ENCODE measurements at places on chromosomes 11 and 22.

DNA sequence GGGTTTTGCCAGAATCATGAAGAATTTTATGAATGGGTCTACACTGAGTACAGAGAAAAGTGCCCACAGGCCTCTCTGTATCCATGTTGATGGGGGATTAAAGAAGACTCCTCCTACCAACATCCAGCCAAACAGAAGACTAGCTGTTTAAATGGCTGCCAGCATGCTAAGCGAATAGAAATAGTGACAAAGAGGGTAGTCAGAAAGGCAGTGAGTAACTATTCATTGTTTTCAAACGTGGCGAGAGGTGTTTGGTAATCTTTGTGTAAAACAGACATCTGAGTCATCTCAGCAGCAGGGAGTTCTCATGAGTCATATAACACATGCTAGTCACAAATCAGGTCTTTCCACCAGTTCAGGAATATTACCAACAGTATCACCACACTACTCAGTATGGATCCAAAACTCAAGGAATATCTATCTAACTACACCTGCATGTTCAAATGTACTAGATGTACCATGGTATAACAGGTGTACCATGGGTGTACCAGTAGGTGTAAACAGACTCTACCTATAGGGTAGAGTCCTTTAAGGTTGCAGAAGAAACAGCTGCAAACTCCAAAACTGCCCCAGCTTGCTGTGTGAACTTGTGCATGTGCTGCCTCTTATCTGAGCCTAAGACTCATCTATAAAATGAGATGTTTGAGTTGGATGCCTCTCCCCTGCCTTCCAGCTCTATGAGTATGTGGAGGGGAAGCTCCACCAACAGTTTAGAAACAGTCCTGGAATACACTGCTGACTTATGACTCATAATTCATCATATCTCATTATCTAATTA is 82.0 kb downstream of the SLC1A2 start:
- DNase-seq = no peak

- peak; percentile 64 for DNase-seq
Measured at GRCh38 chr22:50498322-50498890, 9.1 kb downstream of the LMF2 start.

GRCh38 chr11:10900681-10901415 is 43.0 kb upstream of the ZBED5 start:
- no peak for DNase-seq

- peak; percentile 17 for DNase-seq
Measured at GRCh38 chr11:45322111-45322705, 36.1 kb upstream of the SYT13 start.

DNA sequence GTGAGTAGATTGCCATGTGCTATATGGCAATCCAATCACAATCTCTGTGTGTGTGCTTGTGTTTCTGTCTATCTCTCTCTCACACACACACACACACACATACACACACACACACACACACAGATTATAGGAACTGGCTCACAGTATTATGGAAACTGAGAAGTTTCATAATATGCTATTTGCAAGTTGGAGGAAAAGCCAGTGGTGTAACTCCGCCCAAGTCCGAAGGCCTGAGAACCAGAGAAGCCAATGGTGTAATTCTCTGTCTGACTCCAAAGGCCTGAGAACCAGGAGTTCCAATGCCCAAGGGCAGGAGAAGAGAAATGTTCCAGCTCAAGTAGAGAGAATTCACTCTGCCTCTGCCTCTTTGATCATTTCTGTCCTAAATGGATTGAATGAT is 37.2 kb downstream of the GLYATL2 start:
- DNase-seq = no peak

GRCh38 chr11:117538263-117539135 is 210.8 kb downstream of the CEP164 start:
- no peak for DNase-seq

DNA sequence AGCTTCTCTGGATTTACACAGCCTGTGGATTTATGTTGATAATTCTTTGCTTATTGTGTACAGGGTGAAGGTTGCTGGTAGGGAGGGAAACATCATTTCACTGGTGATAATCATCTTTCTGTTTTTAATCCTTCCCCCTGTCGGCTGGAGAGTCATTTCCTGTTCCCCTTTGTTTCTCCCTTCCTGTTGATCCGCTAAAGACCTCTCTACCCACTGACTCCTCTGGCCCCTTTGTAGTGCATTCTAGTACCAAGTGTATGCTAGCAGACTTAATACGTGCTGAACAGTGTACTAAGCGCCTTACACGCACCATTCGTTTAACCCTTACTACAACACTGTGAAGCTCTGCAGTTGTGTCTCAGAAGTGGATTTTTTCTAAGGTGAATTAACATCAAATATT is 19.0 kb upstream of the OR9Q1 start:
- no peak for DNase-seq

GRCh38 chr22:26450453-26451185 is 21.6 kb downstream of the ASPHD2 start:
- DNase-seq = no peak

GRCh38 chr11:22670830-22671229 is 4.4 kb downstream of the GAS2 start:
- no peak for DNase-seq

DNA sequence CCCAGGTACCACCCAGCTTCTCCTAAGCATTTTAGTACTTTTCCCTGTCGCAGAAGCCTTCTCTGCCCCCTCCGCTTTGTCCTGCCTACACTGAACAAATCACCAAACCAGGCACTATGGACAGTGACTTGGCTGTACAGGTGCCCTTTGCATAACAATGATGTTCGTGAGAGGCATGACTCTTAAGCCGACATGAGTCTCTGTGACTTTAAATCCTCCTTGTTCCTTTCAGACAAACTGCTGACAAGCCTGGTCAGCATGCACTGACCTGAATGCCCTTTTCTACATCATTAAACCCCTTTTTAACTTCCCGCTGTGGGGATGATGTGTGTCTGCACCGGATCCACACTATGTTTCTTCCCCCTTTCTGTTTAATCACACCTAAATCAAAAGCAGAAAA is 16.6 kb downstream of the CAVIN3 start:
- DNase-seq = no peak

DNA sequence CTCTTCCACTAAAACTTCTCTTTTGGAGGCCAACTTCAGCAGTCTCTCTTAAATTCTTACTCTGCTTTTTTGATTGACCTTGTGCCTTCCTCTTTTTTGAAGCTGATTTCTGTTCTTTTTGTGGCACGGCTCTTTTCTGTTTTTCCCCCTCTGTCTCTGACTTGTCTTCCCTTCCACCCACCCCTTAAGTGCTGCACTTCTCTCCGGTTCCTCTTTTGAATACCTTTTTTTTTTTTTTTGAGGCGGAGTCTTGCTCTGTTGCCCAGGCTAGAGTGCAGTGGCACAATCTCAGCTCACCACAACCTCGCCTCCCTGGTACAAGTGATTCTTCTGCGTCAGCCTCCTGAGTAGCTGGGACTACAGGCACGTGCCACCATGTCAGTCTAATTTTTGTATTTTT is 211.9 kb downstream of the BLID start:
- no peak for DNase-seq

GRCh38 chr22:29083933-29084591 is 11.2 kb downstream of the KREMEN1 start:
- DNase-seq = no peak

GRCh38 chr22:31080164-31080847 is 812 bp upstream of the SMTN start:
- no peak for DNase-seq

DNA sequence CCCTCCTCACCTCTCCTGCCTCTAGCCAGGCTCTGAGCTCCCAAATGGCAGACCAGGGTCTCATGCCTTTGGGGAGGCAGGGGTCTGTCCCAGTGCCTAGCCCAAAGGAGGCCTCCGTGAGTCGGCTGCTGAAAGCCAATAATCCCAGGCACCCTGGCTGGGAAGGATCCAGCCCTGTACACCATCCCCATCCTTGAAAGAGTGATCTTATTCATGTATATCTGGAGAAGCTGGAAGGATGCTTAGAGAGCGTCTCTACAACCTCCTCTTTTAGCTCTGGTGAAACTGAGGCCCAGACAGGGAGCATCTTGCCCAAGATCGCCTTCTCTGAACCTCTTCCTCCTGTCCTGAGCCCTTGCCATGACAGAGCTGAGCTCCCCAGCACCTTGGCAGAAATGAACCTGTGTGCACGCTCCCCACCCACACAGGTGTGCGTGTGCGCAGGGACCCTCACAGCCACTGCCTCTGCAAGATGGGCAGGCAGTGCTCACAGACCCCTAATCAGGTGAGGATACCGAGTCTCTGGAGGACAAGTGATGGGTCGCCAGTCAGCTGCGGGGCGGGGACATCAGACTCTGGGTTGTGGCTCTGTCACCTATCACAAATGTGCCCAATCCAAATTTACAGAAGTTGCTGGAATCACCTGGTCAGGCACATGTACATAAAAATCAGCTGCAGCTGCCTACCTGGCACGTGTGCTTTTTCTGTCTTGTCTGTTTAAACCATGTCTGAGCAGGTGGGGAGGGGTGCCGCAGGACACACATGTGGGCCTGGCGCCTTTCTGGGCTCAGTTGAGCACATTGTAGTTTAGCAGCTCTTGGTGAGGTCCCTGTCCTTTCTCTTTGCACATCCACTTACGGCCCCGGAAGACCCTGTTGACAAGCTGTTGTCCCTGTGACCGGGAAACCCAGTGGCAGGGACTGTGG is 49.3 kb upstream of the WNT7B start:
- DNase-seq = no peak

DNA sequence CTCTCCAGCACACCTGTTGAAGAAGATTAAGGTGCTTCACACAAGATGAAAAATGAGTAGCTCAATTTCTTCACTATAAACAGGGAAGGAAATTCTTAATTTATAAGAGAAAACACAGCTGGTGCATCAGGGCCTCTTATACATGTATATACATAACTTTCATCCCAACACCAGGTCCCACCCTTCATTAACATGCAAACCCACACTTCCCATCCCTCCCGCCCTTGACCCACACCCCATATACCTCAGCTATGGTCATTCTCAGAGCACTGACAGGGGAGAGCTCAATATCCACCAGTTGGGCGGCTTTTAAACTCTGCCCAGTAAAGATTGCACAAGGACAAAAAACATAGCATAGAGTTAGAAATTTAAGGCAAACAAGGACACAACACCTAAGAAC is 85.8 kb downstream of the ATG16L2 start:
- DNase-seq = no peak

- no peak for DNase-seq
Measured at GRCh38 chr11:119391275-119391674, 9.8 kb upstream of the USP2 start.

GRCh38 chr11:35275786-35276170 is 136.8 kb downstream of the CD44 start:
- DNase-seq = no peak

DNA sequence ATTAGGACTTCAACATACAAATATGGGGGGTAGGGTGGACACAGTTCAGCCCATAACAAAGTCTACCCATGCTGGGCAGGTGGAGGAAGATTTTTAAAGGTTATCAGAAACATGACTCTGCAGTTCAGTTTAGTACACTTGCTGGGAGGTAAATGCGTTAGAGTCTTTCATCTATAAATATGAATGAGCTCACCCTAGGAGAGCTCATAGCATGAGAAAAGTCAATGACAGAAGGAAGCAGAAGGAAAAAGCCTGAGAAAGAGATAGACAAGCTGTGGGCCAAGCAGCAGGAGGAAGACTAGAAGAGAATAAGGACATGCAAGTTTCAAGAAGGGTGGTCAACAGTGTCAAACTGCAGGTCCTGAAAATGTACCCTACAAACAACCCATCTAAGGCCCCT is 27.0 kb upstream of the FSHB start:
- no peak for DNase-seq

GRCh38 chr11:8756201-8756600 is 73.6 kb downstream of the RPL27A start:
- no peak for DNase-seq

DNA sequence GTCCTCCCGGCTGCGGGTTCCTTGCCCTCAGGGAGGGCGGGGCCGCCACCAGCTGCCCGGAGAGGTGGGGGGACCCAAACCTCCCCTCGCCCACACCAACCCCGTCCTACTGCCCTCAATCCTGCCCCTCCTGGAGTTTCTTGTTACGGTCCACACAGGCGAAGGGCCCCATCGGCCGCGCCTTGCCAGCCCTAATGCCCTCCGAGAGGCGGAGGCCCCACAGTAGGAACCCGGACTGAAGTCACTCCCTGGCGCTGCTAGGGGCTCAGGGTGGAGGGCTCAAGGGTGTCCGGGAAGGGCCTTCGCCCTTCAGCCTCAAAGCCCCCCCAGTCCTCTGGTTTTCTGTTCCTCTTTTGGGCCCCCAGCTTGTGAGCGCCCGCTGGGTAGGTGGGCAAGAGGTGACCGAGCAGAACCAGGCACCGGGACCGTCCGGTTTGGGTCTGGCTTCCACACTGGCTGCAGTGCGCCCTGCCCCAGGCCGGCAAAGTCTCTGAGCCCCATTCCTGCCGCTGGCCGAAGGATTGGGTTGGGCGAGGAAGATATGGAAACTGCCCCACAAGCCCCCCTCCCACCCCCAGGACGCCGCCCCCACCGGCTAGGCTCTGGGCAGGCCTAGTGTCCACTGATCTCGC is 24.5 kb downstream of the DUSP8 start:
- DNase-seq = no peak

DNA sequence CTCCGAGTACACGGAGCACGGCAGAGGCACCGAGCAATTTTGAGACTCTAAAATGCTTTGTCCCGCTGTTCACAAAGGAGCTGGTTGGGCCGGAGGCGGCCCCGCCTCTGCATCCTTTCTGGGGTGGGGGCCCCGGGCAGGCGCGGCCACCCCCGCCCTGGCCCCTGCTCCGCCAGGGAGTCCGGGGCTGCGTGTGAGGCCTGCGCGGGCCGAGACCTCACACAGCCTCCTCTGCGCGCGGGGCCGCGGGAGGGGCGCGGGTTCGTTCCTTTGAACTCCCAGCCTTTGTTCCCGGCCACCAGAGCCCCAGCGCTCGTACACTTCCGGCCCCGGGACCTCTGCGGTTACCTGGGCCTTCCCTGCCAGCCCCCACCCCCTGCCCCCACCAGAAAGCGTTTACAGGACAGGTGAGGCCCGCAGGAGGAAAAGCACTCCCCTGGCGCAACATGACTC is 1.6 kb downstream of the FGF19 start:
- DNase-seq = no peak
